ENCODE measurements at places on chromosomes 7 and 10. TPM values are rescaled to one million over a fixed set of nuclear protein-coding genes. Genes with fewer than 3 reads are reported as not detected.

DNA sequence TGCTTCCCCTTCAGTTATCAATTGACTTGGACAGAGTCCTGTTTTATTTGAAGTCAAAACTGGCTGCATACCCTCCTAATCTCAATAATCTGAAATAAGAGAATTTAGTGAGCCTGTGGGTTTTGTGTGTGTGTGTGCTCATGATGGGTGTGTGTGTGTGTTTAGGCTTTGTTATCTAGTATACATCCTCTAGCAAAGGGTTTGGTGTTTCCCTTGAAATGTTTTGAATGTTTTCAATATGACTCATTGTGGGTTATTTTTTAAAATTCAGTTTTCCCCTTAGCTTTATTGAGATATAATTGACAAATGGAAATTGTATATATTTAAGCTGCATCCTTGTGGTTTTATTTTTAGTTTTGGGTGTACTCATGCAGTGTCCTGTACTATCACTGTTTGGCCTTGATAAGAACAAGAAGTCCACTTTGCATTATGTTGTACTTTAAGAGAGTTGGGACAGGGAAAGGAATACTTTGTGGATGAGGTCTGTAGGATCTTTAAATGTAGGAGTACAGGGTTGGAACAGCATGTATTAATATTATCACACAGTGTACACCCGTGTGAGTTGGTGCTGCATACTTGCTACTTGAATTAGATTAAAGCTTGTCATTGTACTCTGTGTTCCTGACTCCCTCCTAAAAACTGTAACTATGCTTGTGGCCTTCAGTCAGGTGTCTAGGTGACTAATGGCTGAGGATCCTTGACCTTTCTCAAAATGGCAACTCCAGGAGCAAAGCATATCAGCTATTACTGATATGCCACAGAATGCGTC is 58.3 kb downstream of the VCL start:
- DNase-seq, result peak; percentile 46

The CYP3A5 gene
- total RNA-seq, result 0.57 TPM

GRCh38 chr7:151616443-151617213 is 96.9 kb upstream of the RHEB start:
- no peak for DNase-seq

The KIFBP gene
- 27.3 TPM for total RNA-seq

The ICA1 gene
- total RNA-seq, result 15.1 TPM
